Right hindlimb (tissue), 1 donor: ENCODE measurements at places on chromosomes 1 and 21.

- DNase-seq = no peak
Observed at GRCh38 chr1:15709226-15709625, 25.1 kb downstream of the PLEKHM2 start.

GRCh38 chr1:44820328-44821239 is 12.3 kb downstream of the BTBD19 start:
- peak; percentile 36 for DNase-seq

GRCh38 chr1:225965231-225965630 is 24.2 kb upstream of the LEFTY2 start:
- DNase-seq = no peak

- DNase-seq = peak; percentile 55
Observed at GRCh38 chr1:228937851-228938536, 202.7 kb downstream of the RHOU start.

- no peak for DNase-seq
Observed at GRCh38 chr1:40795811-40796586, 12.4 kb downstream of the KCNQ4 start.

- no peak for DNase-seq
Observed at GRCh38 chr21:24681456-24681855, 925.8 kb downstream of the MRPL39 start.

DNA sequence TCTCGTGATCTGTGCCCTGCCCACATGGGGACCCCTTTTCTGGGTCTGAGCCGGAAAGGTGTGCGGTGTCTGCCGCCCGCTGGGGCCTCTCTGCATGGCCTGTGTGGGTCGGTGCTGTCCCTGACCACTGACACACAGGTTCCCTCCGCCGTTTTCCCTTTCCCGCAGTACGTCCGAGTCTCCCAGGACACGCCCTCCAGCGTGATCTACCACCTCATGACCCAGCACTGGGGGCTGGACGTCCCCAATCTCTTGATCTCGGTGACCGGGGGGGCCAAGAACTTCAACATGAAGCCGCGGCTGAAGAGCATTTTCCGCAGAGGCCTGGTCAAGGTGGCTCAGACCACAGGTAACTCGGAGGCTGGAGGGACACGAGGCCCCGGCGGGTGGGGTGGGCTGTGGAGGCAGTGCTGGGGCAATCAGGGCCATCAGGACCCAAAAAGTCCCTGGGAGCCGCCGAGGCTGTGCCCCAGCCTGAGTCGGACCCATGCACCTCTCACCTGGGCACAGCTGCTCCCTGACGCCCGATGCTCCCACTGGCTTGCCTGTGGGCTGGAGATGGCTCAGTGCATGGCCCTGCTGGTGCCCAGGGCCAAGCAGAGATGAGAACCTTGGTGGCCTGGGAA is 13.3 kb downstream of the TRPM2 start:
- DNase-seq = no peak

DNA sequence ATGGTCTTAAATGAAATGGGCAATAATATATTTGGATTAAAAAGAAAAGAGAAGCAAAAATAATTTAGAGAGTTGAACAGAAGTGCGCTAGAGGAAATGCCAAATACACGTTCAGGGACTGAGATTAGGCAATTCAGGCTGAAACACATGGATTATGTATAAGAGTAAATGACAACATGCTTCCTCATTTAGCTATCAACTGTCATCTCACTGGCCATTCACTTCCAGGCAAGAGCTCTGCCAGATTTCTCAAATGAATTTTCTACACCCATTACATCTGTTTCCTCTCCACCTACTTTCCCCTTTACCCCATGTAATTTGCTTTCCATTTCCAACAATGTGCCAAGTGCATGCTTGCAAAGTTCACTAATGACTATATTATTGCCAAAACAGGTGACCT is 582.4 kb downstream of the LTN1 start:
- no peak for DNase-seq

- DNase-seq = peak; percentile 20
Observed at GRCh38 chr1:227884370-227885134, 63.2 kb downstream of the WNT9A start.

GRCh38 chr1:49971088-49971487 is 52.7 kb downstream of the AGBL4 start:
- no peak for DNase-seq

GRCh38 chr1:68346188-68346808 is 103.5 kb downstream of the RPE65 start:
- no peak for DNase-seq

GRCh38 chr1:209483691-209484090 is 99.8 kb upstream of the CAMK1G start:
- DNase-seq = no peak

DNA sequence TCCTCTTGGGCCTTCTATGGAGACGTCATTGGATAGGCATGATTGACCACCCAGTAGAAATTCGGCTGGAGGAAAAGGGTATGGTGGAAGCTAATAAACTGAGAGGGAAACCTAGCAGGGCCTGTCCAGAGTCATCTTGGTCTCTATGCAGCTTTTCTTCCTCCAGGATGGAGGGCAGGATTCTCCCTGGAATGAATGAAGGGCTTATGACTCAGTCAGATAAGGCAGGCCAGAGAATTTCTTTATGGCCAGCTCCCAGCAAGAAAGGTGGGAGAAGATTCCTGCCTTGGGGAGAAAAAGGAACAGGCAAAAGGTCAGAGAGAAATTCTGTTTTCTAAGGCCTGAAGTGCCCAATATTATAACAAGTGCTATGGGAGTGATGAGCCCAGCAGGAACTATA is 17.1 kb downstream of the FBLIM1 start:
- no peak for DNase-seq

DNA sequence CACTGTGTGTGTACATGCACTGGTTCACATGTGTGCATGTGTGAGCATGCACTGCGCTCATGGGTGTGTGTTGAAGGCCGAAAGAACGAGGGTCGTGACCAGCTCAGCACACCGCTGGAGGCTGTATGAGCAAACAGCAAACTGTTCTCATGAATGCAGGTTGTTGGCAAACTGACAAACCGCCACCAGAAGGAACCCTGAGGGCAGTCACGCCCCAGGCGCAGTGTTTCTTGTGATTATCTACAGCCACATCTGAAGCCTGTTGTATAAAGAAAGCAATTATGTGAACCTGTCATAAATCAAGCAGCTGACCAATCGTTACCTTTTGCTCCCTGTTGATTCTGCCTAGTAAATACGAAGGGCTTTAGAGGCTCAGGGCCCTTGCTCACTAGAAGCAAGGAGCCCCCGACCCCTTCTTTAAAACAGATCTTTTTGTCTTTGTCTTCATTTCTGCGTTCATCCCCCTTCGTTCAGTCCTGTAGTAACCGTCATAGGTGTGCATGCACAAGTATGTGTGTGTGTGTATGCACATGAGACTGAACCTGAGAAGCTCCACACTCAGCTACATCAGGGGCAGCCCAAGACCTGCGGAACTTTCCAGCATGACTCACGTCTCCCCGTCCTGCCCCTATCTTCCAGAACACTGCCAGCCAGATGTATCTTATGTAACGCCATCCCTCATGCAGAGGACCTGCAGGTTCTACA is 16.8 kb upstream of the RIPK4 start:
- no peak for DNase-seq

DNA sequence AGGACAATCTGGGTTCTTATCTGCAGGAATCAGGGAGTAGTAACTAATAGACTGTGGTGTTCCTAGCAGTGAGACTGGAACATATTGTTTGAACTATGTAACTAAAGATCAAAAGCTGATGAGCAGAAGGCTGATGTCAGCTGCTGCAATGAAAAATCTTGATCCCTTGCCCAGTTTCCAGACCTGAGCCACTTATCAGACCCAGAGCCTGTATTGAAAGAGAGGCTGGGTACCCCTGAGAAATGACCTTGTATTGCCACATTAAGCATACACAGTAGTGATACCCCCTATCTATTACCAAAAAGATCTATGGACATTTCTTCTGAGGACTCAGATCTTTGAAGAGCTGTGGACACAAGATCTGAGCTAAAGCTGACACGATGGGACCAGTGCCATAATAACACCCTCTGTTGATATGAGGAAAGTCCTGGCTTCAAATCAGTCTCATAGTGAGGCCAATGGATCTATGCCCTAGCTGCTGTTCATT is 178.0 kb upstream of the GALNT2 start:
- DNase-seq = no peak

DNA sequence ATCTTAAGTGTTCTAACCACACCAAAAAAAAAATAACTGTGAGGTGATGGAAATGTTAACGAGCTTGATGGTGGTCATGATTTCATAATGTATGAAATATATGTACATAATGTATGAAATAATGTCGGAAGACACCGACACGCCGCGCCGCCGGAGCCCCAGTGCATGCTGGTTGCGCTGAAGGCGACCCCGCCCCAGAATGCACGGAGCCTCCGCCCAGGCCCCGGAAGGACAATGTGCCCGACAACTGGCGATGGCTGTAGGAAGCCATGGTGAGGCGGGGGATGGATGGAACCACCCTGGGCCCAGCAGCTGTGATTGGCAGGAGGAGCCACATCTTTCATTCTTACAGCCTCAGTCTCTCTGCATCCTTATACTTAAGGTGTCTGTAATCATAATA is 7.4 kb downstream of the OR2T10 start:
- DNase-seq = no peak

- no peak for DNase-seq
Observed at GRCh38 chr1:87506147-87506546, 177.5 kb downstream of the LMO4 start.

DNA sequence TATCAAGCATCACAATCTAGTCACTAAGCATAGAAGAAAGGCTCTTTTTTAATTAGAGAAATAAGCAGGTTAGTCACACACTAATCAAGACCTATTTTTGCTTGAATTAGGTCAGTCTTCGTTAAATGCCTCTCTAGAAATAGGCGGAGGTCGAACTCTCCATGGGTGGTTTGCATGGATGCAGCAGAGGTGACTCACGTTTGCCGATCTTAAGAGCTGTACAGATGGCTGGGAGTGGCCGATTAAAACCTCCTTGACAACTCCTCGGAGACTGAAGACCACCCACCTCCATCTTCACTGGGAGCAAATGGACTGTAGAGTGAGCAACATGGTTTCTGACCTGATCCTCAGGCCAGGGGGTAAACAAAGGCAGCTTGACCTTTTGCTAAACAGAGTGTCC is 249.3 kb downstream of the ZNF648 start:
- DNase-seq = no peak
